ENCODE measurements at places on chromosomes 1 and 21.
A peak's percentile ranks its signal among the peaks of the same experiment; 100 is the strongest.

DNA sequence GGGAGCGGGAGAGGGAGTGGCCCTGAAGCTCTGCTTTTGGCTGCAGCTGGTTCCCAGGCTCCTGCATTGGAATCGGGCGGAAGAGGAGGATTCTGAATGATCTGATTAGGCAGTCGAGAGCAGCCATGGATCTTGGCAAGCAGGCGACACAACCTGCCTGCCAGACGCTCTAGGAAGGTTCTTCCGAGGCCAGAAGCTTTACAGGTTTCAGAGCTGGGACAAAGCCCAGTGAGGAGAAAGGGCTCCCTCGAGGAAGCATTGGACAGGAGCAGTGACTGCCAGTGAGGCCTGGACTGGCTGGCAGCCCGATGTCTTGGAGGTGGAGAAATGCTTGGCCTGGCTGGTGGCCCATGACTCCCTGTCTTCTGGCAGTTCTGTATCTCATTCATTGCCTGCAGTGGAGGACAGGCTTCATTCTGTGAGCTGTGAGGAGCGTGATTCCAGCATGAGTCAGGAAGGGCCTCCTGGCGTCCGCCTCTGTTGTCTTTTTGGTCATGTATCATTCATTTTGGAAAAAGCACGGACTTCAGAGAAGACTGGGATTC is 132.7 kb upstream of the IPO9 start:
- peak; percentile 96 for DNase-seq

DNA sequence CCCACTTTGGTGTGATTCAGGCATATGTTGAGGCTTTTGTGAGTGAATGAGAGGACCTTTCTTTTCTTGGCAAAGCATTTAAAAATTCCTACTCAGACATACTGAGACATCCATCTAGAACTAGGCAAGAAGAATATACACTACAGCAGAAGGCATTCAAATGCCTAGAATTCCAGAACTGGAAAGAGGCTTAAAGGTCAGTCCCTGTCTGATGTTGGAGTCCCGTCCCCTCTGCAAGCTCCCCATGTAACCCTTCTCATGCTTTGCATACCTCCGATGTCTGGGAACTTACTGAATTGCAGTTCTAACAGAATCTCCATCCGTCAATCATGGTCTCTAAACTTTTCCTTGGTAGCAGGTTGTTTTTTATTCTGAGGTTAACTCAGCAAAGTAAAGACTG is 152.9 kb downstream of the ATP6V1G3 start:
- DNase-seq, result peak; percentile 81

- peak; percentile 93 for DNase-seq
These were observed 104.8 kb downstream of the RERE start for GRCh38 chr1:8712413-8713231.

GRCh38 chr1:207813512-207813881 is 61.6 kb downstream of the CD46 start:
- DNase-seq, result no peak

GRCh38 chr21:43769325-43769958 is 6.7 kb downstream of the CSTB start:
- no peak for DNase-seq

- no peak for DNase-seq
These were observed 78.0 kb upstream of the SMYD2 start for GRCh38 chr1:214202992-214203391.

- DNase-seq, result no peak
These were observed 109.6 kb upstream of the ZNF678 start for GRCh38 chr1:227453631-227454355.

DNA sequence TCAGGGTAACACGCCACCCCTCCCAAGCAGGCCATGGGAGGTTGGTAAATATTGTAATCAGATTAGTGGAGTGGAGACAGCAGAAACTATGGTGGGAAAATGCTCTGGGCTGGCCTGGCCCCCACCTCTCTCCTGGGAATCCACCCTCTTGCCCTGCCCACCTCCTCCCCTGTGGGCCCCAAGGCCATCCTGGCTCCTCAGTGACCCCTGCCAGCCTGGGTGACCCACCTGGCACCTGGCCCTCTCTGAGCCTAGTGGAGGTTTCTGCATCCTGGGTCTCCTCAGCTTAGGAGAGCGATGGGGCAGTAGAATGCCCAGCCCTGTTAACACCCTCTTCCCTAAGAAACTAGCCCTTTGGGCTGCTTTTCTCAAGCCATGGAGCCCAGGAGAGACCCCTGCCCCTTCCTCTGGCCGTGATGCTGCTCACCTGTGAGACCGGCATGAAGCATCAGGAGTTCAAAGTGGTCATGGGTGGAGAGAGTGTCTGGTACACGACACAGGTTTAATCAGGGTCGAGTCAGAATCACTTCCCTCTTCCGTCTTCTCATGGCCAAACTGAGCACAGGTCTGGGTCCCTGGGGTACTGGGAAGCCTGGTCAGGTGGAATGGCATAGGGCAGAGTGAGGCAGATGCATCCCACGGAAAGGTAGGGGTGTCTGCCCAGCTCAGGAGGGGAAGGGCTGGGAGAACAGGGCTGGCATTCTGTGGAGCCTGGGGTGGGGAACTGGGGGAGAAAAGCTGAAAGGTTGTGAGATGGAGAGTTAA is 10.7 kb upstream of the DMBX1 start:
- DNase-seq, result no peak

GRCh38 chr1:1121611-1122077 is 5.8 kb upstream of the C1orf159 start:
- no peak for DNase-seq

DNA sequence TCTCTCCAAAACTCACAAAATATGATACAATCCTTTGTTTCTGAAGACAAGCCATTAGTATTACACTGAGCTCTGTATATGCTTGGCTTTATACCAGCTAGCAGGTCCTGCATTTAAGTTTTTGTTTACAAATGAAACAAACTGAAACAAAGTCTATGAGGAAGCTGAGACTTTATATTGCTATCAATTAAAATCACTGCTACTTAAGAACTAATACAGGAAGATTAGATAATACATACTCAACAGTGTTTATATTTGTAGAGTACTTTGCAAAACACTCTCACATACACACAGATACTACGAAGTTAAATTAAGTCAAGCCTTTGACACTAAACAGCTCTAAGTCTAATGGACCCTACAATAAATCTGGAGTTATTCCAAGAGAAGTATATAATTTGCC is 247.4 kb downstream of the CRB1 start:
- DNase-seq, result no peak

GRCh38 chr1:28123461-28123961 is 35.1 kb upstream of the EYA3 start:
- peak; percentile 62 for DNase-seq
